Activated CD8-positive, alpha-beta T cell treated with anti-CD3 and anti-CD28 coated beads, Interleukin-2, amount 10 ng/mL, durations not matched to agents 7 days and 5 days (primary cell): ENCODE measurements at places on chromosomes 5 and 9. TPM values are rescaled to one million over a fixed set of nuclear protein-coding genes. Genes with fewer than 3 reads are reported as not detected.

GRCh38 chr5:113017881-113018635 lies 41.5 kb downstream of the DCP2 start:
- no peak for DNase-seq

GRCh38 chr5:116531635-116532034 lies 43.0 kb downstream of the SEMA6A start:
- no peak for DNase-seq

DNA sequence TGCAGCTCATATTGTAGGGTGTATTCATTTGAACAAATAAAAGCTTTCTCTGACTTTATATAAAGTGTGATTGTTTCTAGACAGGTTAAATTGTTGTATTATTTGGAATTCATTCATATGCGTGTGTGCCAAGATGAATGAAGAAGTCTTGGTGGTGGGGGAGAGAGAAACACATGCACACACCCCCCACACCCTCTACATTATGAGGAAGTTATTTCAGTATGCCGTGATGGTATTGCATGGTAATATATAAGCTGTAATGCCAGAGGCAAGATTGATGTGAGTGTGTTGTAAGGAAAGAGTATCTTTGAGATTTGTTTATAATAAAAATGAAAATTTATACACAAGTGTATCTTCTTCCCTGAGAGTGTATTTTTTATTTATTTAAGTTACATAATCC lies 71.0 kb downstream of the IPO11 start:
- no peak for DNase-seq

GRCh38 chr5:38078161-38078560 lies 180.2 kb upstream of the EGFLAM start:
- DNase-seq = no peak

DNA sequence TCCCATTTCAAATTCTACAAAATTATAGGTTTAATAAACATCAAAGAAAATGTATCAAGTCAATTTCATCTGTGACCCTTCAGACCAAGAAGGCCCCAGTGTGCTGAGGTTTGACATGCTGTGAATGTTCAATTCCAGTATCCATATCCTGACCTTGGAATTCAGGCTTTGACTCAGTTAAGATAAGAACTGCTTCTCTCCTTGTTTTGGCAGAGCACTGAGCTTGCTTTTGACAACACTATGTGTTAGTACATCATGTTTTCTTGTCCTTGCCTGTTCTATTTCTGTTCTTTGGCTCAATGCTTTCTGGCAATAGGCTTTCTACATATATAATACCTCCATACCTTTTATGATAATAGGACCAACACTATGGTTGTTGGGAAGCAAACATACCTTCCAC lies 105.6 kb downstream of the PLCXD3 start:
- DNase-seq = no peak

- DNase-seq = no peak
These were observed at the start of gene C1QTNF2 for GRCh38 chr5:160369990-160370712. Gene C1QTNF2 (minus strand): TSS chr5:160370626. CDS start chr5:160355011, 15,615 bp downstream.

DNA sequence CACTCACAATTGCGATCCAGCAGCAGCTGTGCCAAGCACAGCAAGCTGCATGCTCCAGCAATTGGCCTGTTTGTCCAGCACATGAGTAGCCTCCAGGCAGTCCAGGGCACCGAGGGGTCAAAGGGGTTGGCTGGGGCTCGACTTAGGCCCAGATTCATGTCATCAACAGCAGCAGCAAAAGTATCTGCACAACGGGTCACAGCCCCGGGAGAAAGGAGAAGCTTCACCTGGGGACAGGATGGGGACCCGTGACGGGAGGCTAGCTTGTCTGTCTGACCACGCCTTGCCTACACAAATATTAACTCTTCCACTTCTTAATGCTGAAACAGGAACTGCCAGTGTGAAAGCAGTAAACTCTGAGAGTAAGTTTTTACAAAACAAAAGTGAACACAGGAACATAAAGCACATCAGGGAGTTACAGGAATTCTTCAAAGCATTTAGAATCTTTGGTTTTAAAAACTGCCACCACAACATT lies 191.2 kb downstream of the PIK3R1 start:
- peak; percentile 40 for DNase-seq

DNA sequence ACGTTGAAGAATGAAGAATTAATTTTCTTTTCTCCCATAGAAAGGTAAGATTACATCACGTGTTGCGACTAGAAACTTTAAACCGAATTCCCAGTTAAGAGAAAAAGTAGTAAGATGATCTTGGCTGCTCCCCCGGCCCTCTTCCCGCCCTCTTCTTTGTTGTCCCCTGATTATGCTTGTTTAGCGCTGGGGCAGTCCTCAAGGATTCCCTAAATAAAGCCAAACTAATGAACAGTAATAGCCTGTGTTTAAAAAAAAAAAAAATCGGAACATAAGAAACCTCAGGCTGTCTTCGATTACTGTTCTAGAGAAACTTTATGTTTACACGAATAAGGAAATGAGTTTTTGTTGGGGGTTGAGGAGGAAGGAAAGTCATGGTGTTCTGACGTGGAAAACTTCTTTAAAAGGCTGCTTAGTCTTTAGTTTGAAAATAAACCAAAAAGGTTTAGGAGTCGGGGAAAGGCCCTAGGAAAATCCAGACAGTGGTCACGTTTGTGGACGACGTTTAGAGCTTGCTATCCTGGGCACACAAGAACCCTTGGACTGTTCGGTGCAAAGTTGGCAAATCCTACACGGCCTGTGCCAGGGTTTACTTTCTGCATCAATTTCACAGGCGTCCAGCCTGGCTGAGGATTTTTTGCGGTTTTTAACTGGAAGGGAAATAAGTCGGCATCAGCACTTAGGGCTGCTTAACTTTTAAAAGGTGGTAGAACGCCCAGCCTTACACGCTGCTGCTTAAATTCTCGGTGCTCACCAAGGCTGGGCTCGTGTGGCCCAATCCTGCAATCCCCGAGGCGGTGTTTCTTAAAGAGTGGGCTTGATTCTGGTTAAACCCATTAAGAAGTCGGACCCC lies 1.1 kb upstream of the MAT2B start:
- peak; percentile 53 for DNase-seq

GRCh38 chr9:1708219-1708618 lies 306.9 kb upstream of the SMARCA2 start:
- no peak for DNase-seq

LCN9 gene
- not detected for total RNA-seq

FCN2 gene
- not detected for total RNA-seq

PCDHA6 gene
- not detected for total RNA-seq

CD14 gene
- 0.45 TPM for total RNA-seq

PSD2 gene
- not detected for total RNA-seq

SLC6A7 gene
- not detected for total RNA-seq

TMED7 gene
- 48.9 TPM for total RNA-seq
